M059J (cell line): ENCODE measurements at places on chromosomes 7 and 10.

DNA sequence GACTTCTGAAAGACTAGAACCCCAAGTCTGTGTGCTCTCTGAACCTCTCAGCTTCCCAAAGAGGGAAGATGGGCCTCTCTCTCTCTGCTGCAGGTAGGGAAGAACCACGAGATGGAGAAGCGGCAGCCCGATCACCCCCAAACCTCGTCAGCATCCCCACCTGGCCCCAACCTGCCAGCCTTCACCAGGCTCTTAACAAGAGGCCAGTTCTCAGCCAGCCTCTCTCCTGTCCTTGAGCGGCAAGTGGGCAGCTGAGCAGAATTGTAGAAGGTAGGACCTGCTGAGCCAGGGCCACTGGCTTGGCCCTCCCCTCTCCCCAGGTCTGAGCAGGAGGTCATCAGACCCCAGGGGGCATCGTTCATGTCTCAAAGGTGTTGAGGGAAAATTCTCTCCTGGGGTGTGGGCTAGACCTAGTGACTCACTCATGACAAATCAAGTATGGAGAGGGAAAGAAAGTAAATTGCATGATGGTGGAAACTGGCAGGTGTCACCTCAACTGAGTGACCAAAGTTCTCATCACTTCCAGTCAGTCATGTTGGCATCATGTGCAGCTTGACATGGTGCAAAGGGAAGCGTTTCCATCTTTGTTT lies 92.0 kb upstream of the GPR26 start:
- DNase-seq: no peak

DNA sequence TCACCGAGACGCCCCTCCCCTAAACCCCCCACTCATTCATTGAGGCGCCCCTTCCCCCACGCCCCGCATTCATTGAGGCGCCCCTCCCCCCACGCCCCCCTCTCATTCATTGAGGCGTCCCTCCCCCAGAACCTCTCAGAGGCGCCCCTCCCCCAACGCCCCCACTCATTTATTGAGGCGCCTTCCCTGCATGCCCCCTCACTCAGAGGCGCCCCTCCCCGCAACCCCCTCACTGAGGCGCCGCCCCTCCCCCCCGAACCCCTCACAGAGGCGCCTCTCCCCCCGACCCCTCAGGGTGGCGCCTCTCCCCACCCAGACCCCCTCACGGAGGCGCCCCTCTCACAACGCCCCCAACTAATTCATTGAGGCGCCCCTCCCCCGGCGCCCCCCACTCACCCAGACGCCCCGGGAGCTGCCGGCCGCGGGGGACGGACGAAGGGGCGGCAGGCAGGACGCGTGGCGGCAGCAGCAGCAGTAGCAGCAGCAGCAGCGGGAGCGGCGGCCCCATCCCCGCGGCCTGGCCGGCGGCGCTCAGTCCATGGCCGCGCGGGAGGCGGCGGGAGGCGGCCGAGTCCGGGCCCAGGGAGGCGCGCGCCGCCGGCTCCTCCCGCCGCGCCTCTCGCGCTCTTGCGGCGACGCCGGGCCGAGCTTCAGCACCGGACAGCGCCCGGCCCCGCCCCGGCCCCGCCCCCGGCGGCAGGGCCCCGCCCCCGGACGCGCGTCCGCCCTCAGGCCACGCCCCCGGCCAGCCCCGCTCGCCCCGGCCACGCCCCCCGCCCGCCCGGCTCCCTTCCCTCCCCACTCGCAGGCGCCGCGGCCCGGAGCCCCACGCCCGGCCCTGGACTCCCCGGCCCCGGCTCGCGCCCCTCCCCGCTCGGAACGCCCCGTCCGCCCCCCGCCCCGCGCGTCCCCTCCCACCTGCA lies at the start of gene PTPRN2:
PTPRN2 (minus strand) TSS at position 662 of the 923 bp plus-strand sequence.
- no peak for DNase-seq

DNA sequence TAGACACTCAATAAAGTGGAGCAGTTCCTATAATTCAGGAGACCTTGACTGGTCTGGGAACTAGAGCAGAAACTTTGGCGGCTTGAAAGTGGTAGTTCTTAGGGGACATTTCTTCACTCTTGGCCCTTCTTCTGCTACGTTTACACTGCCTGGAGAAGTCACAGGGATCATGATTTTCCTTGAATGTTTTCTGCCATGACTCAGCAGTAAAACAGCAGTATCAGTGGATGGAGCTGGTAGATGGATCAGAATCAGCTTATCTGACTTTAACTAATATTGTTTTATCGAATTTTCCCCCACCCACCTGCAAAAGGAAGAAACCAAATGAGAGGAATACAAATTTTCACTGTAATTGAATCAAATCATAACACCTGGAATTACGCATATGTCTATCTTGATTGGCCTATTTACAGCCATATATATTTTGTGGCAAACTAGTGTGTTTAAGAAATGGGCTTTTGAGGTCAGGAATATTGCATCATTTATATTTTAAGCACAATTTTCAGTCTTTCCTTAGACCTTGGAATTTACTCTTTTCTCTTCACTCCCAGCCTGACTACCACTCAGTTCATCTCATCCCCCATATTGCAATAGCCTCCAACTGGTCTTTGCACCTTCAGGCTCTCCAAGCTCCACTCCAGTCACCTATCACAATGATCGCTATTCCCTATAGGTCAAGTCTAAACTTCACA lies 14.9 kb upstream of the DLX5 start:
- DNase-seq: no peak

DNA sequence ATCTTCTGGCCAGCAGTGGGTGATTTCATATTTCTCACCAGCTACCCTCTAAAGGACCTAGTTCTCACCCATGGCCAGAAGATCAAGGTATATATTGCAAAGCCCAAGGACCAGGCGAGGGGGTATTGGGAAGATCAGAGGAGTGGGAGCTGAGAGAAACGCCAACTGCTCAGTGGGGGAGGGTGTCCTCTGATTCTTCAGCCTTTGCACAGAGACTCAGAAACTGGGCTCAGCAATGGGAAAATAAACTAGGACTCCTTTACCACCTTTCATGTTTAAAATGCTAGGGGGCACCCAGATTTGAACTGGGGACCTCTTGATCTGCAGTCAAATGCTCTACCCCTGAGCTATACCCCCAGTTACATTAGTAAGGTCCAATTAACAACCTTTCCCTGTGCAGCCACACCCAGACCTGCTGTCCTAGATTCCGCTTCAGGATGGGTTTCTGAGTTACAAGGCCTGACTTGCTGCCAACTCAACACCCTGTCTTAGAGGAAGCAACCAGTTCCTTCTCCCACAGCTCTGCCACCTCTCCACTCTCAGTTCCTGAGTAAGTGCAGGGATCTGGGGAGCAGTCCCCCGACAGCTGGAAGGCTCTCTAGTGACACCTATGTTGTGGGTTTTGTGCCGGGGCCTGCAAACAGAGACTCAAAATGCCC lies 93.5 kb downstream of the ZNF783 start:
- peak; percentile 13 for DNase-seq

DNA sequence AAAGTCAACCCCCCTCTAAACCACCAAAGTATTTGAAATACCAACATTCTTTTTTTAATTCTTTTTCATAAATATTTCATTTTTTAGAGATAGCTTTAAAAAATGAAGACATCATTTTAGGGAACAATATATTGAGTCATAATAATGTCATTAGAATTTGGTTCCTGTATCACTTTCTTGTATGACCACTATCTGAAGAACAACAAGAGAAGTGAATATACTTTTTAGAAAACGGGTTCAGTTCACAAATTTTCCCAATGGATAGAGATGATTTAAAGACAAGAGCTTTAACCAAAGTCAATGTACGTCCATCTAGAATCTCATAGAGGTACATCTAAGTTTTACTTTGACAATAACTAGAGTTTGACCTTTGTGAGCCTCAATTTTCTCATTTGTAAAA lies 48.2 kb downstream of the CUBN start:
- no peak for DNase-seq

DNA sequence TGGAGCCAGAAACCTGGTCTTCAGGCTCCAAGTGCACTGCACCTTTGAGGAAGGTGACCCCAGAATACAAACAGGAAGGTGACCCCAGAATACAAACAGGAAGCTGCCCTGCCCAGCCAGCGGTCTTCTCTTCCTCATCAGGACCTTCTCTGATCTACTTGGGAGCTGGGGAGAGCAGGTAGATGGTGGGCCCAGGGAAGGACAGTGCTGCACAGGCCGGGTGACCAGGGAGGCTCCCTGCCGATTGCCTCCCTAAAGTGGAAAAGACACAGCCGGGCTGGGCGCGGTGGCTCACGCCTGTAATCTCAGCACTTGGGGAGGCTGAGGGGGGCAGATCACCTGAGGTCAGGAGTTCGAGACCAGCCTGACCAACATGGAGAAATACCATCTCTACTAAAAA lies 151.8 kb upstream of the CHST15 start:
- no peak for DNase-seq

DNA sequence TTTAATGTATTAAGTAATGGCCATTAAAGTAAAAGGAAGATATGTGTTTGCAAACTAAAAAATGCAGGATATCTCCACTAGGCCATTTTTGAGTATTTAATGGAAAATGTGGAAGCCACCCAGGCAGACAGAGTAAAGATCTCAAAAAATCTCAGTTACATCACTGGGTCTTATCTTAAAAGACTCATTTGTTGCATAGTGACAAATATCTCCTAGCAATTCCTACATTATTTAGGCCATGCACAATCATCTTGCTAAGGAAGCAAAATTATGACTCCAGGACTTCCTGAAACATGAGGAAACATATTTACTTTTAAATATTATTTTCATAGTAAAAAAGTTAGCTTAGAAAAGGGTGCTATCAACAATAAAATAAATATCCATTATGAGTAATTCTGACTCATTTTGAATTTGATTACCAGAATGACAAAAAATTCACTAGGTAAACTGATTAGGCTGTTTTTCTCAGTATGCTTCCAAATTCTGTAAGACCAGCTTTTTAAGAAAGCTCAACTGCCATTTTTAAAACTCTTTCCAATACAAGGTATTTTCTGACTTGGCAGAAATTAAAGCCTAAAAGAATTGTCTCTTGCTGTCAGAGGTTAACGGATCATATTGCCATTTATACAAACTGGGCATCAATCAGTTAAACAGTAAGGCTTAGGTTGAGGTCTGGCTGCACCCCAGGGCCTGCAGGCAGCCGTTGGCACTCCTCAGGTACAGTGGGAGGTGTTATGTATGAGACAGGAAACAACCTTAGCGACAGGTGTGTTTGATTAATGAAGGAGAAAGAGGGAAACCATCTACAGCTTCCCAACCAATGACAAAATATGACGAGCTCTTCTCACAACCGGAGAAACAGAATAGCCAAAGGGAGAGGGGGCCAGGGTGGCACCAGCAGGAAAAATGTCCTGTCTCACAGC lies 31.8 kb downstream of the PCLO start:
- no peak for DNase-seq

GRCh38 chr7:92763636-92764423 lies 72.5 kb downstream of the CDK6 start:
- peak; percentile 97 for DNase-seq

GRCh38 chr10:83734278-83734677 lies 405.0 kb upstream of the GHITM start:
- no peak for DNase-seq

GRCh38 chr7:152072421-152072820 lies 46.9 kb downstream of the GALNT11 start:
- no peak for DNase-seq

DNA sequence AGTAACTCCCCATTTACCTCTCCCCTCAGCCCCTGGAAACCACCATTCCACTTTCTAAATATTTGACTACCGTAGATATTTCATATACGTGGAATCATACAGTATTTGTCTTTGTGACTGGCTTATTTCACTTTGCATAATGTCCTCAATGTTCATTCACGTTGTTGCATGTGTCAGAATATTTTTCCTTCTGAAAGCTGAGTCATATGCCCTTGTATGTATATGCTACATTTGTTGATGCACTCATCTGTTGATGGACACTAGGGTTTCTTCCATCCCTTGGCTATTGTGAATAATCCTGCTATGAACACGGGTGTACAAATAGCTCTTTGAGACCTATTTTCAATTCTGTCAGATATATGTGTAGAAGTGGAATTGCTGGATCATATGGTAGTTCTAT lies 25.8 kb upstream of the TSPAN13 start:
- no peak for DNase-seq

DNA sequence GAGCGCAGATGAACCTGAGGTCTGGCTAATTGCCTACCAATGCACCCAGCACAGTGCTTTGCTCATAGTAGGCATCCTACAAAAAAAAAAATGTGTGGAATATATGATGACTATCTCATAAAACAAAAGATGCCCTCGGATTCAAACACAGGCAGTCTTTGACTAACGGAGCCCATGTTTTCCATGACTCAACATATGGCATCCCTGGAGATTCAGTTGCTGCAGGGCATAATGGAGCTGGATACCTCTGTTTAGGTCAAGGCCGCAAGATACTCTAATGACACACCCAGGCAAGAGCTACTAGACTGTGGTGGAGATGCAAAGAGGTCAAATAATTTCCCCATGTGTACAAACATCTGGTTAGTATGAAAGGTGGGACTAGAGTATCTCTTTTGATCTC lies 16.3 kb downstream of the CUBN start:
- DNase-seq: peak; percentile 93

DNA sequence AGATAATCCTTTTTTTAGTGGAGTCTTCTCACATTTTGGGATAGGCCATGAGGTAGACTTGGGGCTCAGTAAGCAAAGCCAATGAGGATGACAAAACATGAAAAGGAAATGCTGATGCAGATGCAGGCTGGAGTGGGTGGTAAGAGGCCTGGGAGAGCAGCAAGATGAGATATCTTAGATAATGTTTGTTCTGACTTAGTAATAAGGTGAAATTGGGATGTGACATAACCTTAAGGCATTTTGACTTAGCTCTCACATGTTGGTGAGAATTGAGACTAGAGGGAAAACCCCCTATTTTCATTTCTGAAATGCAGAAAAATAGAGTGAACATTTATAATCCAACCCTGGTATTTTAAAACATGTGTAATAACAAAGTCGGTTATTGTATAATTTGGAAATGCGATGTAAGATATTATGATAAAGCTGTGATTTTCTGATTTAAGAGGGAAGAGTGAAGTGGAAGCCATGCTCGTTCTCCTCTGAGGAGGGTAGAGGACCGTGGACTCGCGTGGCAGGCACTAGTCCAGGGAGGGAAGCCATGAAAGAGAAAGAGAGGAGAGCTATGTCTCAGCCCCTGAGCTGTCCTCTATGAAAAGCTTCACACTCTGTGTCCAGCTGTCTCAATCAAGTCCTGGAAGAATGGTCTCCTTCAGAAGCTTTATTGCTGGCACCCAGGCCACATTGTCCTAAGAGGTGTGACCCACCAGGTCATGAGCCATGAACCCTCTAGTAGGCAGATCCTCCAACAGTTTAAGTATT lies 57.3 kb downstream of the ST7 start:
- DNase-seq: no peak
